ENCODE measurements at places on chromosomes 13 and 19. TPM values are rescaled to one million over a fixed set of nuclear protein-coding genes. Genes with fewer than 3 reads are reported as not detected.

DNA sequence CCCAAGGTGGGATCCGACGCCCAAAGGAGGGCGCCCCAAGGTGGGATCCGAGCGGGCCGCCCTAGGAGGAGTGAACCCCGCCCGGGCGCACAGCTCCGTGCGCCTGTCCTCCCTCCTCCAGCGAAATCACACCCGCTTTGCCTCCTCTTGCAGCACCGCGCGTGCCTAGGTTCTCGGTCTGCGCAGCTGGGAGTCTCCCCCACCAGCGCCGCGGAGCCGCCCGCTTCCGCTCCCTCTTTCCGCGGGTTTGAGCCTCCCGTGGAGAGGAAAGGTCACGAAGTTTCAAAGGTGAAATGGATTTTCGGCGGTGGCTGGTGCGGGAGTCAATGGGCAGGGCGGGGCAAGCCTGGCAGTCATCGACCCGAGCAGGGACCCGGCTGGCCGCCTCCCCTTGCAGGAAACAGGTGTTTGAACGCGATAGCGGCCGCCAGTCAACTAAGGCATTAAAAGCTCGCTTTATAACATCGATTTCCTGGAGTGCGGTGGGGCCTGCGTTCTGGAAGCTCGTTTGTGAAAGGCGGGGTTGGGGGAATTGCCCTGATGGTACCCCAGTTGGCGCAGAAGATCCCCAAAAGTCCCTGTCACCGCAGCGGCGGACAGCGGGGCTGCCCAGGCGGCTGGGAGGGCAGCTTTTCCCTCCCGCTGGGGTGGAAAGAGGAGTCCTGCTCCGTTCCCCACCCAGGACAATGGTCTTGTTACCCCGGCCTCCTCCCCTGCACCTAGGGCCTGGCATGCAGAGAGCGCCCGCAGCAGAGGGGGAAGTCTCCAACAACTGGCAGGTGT lies 9.0 kb upstream of the SOX1 start:
- no peak for DNase-seq

IGSF23 gene
- not detected for total RNA-seq

SMARCA4 gene
- total RNA-seq = 53.3 TPM

- no peak for DNase-seq
Measured at GRCh38 chr13:110813646-110814624, 100.4 kb downstream of the ING1 start.

- DNase-seq = no peak
Measured at GRCh38 chr13:41809962-41810361, 150.9 kb downstream of the VWA8 start.

DNA sequence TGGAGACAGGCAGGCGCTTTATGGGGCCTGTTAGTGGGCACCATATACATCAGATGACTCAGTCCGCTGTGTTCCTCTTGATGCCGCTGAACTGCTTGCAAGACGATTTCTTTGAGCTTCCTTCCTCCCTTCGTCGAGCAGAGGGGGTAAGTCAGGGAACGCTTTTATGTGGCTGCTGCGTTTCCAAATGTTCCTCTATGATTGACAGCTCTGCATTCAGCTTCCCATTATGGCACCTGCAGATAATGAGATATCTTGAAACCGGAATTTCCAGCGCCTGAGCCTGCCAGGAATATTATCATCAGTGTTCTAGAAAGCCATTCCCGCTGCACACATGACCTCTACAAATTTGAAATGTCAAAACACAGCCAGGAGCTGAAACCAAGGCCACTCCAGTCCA lies 257.0 kb downstream of the TSHZ3 start:
- DNase-seq = no peak

CRYL1 gene
- total RNA-seq = 11.7 TPM

ZNF723 gene
- not detected for total RNA-seq

WDR62 gene
- total RNA-seq = 4.5 TPM

NUP58 gene
- 61.4 TPM for total RNA-seq

OR7D2 gene
- not detected for total RNA-seq

GRCh38 chr19:23547816-23548430 lies 139.1 kb downstream of the ZNF675 start:
- no peak for DNase-seq

HSPB6 gene
- total RNA-seq = 6.9 TPM

CATSPERD gene
- not detected for total RNA-seq

PSG3 gene
- total RNA-seq = not detected

DNA sequence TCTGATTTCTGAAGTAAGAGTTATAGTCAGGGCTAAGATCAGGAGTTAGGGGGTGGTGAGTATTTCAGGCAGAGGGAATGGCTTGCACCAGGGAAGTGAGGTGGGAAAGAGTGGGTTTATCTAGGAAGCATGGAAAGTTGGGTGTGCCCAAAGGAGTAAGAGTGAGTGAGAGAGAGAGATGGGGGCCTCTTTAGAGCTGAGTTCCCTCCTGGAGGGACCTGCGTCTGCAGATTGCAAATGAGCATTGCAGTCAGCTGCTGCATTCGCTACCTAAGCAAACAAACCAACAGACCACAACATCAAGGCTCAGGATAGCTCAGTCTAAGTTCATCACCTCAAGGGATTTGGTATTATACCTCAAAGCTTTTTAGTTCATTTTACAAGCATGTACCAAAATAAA lies 405.8 kb downstream of the FGF9 start:
- no peak for DNase-seq
